Stimulated activated naive CD8-positive, alpha-beta T cell treated with anti-CD3 and anti-CD28 coated beads, Interleukin-15, Interleukin-2, amounts not matched to agents 100 U/mL and 50 U/mL, for 24 hours (primary cell): ENCODE measurements at places on chromosomes 3 and 15.
A peak's percentile ranks its signal among the peaks of the same experiment; 100 is the strongest.

DNA sequence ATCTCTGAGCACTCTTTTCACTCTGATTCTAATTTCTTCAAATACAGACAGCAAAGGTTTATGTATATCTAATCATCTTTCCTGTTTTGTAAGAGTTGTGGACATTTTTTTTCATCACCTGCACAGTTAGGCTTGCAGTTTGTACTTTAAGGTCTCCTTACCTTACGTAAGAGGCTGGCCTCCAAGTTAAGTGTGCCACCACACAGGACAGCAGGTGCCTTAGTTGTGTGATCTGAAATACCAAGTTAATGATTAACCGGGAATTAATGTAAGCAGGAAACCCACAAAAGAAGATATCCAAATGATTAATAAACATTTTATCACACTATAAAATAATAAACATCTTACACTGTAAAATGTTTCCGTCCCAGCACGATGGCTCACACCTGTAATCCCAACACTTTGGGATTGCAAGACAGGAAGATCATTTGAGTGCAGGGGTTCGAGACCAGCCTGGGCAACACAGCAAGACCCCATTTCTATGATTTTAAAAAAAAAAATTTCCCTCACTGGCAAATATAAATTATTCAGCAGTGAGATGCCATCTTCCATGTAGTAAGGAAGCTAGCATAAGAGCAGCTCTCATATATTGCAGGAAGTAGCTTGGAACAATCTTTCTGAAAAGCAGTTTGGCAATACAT lies 87.7 kb upstream of the LIMD1 start:
- DNase-seq: no peak

GRCh38 chr15:89576417-89576773 lies 1.1 kb downstream of the TICRR start:
- DNase-seq: no peak

DNA sequence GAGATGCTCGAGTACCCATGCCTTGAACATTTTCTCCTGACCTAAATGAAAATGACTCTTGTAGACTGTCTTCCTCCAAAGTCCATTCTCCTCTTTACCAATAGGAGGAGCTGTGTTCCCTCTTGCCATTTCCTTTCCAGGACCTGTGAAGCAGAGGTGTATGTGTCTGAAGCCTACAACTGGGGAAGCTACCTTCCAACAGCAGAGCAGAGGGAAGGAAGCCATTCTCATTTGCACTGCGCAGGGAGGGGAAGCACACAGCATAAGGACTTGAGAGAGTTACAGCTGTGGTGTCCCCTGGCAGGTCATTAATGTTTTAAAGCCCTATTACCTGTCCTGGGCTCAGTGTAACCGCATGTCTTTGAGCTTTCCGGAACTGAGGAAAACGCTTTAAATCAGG lies 38.7 kb downstream of the HSPBAP1 start:
- no peak for DNase-seq

- DNase-seq: no peak
These were observed 49.7 kb upstream of the ATOSA start for GRCh38 chr15:52728899-52729298.

GRCh38 chr15:36883713-36884517 lies 216.4 kb downstream of the MEIS2 start:
- DNase-seq: peak; percentile 79

GRCh38 chr3:50430950-50431435 lies 71.7 kb upstream of the TMEM115 start:
- no peak for DNase-seq

DNA sequence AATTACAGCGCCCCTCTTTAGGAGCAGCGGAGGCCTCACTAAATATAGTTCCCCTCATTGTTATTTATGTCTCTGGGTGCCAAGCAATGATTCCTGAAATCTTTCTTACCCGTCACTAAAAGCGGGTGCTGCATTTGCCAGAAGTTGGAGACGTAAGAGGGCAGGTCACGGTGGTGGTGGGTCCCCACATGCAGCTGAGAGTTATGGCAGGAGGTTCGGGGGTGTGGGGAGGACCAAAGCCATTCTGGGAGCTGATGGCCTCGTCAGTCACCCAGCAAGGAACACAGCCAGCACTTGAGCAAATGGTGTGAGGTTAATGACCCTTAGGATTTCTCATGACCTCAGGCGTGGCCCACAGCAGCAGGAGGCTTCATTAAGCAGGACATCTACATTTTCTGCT lies 129.2 kb downstream of the RAB11A start:
- DNase-seq: no peak

DNA sequence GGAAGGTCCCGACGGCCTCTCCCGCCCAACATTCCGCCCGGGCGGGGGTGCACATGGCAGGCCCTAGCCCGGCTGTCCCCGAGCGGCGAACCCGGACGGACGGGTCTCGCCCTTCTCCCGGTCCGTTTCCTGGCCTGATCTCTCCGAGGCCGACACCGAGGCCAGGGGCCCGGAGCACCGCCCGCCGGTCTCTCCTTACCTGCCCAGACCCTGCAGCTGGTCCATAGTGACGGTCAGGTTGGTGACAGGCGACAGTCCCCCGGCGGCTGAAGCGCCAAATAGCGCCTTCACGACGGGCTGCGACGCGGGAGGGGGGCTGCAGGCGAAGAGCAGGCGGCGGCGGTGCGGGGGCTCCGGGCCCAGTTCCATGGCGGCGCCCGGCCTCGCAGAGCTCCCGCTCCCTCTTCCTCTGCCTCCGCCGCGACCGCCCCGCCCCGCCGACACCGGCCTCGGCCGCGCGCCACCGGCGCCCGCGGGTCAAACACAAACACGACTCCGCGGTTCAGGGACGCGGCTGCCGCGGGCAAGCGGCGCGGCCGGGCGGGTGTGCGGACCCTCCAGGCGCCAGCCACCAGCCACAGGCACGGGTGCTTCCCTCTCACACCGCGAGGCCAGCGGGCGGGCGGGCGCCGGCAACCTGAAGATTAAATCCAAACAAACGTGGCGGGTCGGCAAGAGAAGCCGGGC lies 495 bp downstream of the CDC25A start:
- peak; percentile 61 for DNase-seq

GRCh38 chr3:55296791-55297190 lies 190.3 kb downstream of the WNT5A start:
- no peak for DNase-seq

DNA sequence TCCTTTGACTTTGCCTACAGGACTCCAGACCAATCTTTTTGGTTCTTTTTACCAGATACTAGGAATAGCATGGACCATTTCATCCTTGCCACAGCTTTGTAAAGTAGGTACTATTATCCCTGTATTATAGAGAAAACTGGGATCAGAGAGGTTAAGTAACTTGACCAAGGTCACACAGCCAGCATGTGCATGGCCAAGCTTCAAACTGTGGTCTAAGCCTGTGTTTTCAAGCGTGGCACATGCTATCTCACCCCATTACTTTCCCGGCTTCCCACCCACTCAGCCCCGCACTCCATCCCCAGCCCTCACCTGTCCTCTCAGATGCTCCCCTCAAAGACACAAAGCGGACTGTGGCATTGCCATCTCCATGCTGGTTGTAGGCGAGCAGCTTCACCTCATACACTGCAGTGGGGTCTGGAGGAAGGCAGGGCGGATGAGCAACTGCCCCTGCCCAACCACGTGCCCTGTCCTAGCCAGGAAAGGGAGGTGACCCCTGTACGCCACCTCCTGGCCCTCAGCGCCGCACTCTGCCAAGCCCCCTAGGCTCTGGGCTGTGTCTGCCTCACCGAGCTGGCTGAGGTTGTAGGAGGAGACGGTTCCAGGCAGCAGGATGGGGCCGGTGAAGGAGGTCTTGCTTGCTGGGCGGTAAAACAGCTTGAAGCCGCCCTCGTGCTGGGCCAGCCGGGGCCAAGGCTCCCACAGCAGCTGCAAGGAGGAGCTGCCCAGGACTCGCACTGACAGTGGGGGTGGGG lies 25.7 kb downstream of the RNU5B-1 start:
- DNase-seq: no peak

GRCh38 chr3:45635475-45636256 lies 41.1 kb downstream of the LIMD1 start:
- no peak for DNase-seq

DNA sequence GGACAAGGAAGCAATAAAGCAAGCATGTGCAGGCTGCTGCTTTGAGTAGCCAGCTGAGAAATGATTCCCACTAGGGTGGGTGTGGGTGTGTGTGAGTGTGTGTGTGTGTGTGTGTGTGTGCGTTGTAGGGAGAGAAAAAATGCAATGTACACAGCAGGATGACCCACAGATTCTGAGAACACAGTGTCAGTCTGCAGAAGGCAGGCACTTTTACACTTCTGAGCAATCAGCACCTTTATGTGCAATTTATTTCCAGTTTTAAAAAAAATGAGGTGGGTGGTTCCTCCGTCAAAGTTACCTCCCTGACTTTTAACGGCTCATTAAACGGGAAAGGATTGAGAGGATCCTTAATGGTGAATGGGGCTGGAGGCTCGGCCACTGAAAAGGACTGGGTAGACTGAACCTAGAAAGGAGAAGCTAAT lies 38.5 kb upstream of the LIPC start:
- DNase-seq: no peak

DNA sequence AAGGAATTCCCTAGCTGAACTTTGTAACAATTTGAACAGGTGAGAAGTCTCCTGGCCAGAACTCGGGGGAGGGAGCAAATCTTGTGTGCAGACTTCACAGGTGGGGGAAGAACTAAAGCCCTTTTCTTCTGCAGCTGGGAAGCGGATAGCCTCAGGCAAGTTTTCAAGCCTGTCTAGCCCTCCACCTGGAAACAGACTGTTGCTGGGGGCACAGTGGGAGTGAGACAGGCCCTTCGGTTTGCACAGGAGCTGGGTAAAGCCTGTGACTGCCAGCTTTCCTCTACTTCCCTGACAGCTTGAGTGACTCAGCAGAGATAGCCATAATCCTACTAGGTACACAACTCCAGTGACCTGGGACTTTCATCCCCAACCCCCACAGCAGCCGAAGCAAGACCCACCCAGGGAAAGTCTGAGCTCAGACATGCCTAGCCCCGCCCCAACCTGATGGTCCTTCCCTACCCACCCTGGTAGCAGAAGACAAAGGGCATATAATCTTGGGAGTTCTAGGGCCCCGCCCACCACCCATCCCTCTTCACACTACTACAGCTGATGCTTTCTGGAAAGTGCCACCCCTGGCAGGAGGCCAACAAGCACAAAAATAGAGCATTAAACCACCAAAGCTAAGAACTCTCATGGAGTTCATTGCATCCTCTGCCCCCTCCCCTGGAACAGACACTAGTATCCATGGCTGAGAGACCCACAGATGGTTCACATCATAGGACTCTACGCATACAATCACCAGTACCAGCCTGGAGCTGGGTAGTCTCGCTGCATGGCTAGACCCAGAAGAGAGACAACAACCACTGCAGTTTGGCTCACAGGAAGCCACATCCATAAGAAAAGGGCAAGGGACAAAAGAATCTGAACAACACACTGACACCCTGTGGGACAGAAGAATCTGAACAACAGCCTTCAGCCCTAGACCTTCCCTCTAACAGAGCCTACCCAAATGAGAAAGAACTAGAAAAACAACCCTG lies 479.0 kb downstream of the RAP2B start:
- no peak for DNase-seq

GRCh38 chr3:130800829-130801228 lies 54.2 kb upstream of the PIK3R4 start:
- DNase-seq: no peak

GRCh38 chr3:52798978-52799476 lies 4.4 kb downstream of the ITIH3 start:
- DNase-seq: peak; percentile 26

DNA sequence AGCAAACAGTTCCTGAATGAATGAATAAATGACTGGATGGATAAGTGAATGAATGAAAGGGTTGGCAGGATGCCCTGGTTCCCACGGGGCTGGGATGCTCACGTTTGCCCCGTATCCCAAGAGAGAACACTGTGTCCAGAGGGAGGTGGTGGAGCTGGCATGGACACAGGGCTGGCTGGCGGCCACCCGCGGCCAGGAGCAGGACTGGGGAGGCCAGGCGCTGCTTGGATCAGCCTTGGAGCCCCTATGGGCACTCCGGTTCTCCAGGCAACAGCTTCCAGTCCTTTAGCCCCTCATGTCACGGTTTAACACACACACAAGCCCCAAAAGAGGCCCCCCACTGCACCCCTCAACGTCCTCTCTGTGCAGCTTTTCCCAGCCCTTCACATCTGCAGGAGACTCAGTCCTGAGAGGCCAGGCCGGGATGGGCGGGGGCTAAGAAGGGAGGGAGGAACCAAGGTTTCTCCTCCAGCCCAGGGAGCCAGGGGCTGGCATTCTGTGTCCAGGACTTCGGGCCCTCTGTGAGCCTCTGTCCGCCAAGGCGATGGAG lies 86.0 kb upstream of the ALDH1L1 start:
- DNase-seq: no peak

GRCh38 chr3:196602673-196603072 lies 34.2 kb downstream of the FBXO45 start:
- no peak for DNase-seq

- peak; percentile 51 for DNase-seq
These were observed 7.2 kb downstream of the EOMES start for GRCh38 chr3:27714692-27715453.

- no peak for DNase-seq
These were observed 26.7 kb upstream of the COL6A6 start for GRCh38 chr3:130490241-130490640.

- DNase-seq: no peak
These were observed 44.8 kb upstream of the ATP2C1 start for GRCh38 chr3:130849091-130849552.

DNA sequence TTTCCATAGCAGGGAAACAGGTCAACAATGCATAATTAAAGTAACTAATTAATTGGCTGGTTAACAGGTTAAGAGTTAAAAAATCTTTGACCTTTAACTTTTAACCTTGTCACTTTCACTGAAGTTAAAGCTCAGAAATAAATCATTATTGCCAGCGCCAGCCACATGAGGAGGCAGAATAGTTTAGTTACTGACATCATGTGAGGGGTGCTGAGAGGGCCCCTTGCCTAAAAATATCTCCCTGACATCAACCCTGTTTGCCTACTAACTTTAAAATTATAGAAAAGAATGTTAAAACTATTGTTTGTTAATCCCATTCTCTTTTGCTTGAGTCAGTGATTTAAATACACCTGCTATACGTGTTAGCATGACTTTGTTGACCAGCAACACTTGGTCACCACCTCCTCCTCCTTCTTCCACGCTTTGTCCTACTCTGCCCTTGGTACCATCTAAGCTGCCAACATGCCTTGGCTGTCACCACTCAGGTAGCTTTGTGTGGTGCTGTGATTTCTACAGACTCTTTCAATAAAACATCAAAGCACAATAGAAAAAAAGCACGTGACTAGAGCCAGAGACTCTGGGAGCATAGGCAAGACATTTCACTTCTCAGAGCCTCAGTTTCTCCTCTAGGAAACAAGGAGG lies 2.7 kb downstream of the FBXO40 start:
- no peak for DNase-seq

DNA sequence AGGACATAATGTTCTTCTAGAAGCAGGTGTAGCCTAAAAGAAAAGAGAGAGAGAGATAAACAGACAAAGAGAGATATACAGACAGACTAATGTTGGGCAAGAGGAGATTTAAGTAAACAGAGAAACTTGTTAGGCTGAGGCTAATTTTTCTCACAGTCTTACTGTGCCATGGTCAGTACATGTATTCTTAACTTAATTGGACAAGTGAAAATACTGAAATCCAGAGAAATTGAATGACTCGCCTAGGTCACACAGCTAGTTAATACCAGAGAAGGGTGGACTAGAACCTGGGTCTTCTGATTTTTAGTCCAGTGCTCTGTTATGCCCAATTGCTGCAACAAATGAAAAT lies 6.7 kb upstream of the ZNF609 start:
- DNase-seq: no peak

GRCh38 chr15:90086868-90087268 lies 15.4 kb downstream of the IDH2 start:
- DNase-seq: peak; percentile 58

GRCh38 chr3:25564075-25564474 lies 100.6 kb downstream of the TOP2B start:
- DNase-seq: no peak

GRCh38 chr3:140055092-140055791 lies 120.3 kb downstream of the CLSTN2 start:
- DNase-seq: no peak

GRCh38 chr3:151145713-151146070 lies 57.3 kb downstream of the GPR171 start:
- DNase-seq: no peak
